ENCODE measurements at places on chromosomes 4 and X. TPM values are rescaled to one million over a fixed set of nuclear protein-coding genes. Genes with fewer than 3 reads are reported as not detected.

DNA sequence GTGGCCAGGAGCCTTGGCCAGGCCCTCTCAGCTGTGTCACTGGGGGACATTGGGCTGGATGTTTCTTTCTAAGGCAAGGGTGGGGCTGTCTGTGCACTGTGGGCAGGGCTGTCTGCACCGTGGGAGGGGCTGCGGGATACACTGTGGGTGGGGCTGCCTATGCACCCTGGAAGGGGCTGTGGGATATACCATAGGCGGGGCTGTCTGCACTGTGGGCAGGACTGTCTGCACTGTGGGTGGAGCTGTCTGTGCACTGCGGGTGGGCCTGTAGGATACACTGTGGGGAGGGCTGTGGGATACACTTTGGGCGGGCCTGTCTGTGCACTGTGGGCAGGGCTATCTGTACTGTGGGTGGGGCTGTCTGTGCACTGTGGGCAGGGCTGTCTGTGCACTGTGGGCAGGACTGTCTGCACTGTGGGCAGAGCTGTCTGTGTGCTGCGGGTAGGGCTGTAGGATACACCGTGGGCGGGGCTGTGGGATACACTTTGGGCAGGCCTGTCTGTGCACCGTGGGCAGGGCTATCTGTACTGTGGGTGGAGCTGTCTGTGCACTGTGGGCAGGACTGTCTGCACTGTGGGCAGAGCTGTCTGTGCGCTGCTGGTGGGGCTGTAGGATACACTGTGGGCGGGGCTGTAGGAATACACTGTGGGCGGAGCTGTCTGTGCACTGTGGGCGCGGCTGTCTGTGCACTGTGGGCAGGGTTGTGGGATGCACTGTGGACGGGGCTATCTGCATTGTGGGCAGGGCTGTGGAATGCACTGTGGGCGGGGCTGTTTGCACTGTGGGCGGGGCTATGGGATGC lies 31.1 kb downstream of the ACOX3 start:
- no peak for DNase-seq

DNA sequence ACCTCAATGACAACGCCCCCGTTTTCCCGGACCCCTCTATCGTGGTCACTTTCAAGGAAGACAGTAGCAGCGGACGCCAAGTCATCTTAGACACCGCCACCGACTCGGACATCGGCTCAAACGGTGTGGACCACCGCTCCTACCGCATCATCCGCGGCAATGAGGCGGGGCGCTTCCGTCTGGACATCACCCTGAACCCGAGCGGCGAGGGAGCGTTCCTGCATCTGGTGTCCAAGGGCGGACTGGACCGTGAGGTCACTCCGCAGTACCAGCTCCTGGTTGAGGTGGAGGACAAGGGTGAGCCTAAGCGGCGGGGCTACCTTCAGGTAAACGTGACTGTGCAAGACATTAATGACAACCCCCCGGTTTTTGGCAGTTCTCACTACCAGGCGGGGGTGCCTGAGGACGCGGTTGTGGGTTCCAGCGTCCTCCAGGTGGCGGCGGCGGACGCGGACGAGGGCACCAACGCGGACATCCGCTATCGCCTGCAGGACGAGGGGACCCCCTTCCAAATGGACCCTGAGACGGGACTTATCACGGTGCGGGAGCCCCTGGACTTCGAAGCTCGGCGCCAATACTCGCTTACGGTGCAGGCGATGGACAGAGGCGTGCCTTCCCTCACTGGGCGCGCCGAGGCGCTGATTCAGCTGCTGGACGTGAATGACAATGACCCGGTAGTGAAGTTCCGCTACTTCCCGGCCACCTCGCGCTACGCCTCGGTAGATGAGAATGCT lies 2.2 kb downstream of the FAT4 start:
- DNase-seq, result peak; percentile 26

DNA sequence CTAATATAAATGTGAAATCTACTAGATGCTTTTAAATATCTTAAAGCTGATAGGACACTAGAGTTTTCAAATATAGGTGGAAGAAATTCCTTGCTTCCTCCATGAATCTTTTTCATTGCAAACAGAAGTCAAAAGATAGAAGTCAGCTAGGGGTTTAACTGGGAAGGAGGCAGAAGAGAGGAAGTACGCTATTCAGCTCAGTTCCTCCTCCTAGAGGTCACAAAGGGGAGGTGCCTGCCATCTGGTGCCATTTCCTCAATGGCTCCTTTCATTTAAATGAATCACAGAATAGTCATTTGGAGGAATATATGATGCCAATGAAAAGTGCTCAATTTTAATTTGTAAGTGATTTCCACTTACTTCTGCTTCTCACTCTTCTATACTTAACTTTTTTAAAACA lies 8.5 kb downstream of the COL25A1 start:
- no peak for DNase-seq

- no peak for DNase-seq
Observed at GRCh38 chr4:67608027-67608426, 49.5 kb downstream of the STAP1 start.

Gene TBC1D8B
- polyA plus RNA-seq, result 6.8 TPM

DNA sequence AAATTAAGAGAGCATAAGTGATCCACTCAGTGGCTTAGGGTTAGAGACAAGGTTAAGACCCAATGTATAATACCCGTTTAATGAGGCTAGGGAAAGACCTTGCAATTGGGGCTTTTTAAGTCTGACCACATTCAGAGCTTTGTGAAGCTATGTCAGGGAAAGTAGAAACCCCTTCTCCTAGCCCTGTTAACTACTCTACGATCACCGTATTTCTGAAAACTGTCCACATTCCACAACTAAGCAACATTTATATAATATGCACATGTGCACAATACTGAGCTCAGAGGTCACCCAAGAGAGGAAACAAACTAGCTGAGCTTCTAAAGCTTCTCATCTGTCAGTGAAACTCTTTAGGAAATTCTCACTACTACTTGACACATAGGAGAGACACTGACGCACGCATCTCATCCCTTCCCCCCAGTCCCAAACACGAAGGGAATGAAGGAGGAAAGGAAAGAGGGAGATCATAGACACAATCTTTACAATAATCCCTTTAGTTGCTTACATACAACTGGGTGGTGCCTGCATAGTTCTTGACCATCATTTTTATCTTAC lies 56.2 kb downstream of the METTL14 start:
- no peak for DNase-seq

GRCh38 chr4:116953947-116954346 lies 131.4 kb downstream of the TRAM1L1 start:
- no peak for DNase-seq

DNA sequence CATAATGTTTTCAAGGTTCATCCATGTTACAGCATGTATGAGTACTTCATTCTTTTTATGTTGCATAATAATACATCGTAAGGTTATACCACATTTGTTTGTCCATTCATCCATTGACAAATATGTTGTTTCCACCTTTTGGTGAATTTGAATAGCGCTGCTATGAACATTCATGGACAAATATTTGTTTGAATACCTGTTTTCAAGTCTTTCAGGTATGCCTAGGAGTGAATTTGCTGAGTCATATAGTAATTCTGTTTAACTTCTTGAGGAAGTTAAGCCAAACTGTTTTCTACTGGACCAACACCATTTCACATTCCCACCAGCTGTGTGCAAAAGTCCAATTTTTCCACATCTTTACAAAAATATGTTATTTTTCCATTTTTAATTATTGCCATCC lies 31.5 kb downstream of the IRS4 start:
- no peak for DNase-seq

Gene IL3RA
- polyA plus RNA-seq, result 11.7 TPM

- DNase-seq, result no peak
Observed at GRCh38 chrX:114959729-114960128, 57.7 kb downstream of the IL13RA2 start.

DNA sequence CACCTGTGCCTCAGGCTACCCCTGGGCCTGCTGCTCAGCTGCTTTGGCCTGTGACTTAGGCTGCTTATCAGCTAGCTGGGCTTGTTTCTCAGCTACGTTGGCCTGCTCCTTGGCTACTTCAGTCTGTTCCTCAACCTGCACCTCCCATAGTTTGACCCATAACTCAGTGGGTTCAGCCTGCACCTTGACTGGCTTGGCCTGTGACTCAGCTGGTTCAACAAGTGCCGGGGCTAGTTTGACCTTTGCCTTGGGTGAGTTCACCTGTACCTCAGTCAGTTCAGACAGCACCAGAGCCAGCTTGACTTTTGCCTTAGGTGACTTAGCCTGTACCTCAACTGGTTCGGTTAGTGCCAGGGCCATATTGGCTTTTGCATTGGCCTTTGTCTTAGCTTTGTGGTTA lies 171.2 kb downstream of the MSN start:
- DNase-seq, result no peak

- no peak for DNase-seq
Observed at GRCh38 chr4:188619456-188620149, 480.4 kb downstream of the TRIML1 start.

DNA sequence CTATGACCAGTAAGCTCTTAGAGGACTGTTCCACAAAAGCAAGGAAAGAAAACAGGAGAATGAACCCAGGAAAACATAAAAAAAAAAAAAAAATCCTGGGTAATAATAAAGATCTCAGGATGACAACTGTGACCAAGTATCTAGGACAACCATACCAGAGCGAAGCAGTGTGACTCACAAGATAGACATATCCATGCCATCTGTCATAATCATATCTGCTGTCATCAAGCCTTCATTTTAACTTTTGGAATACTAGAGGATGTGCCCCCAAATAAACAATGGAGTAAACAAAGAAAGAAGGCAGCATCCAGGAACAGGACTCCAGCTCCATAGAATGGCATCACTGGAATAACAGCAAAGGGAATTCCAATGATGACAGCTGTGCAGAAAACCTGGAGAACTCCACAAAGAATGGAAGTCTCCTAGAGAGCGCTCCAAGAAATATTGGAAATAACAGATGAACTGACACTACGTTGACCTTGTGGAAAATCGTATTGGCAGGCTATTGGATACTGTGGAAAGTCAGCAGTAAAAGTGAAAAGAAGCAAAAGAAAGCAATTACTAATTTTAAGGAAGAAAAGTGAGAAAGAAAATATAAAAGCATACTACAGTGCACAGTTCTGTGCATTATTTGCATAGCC lies 35.3 kb downstream of the HPGDS start:
- no peak for DNase-seq

Gene CT45A3
- not detected for polyA plus RNA-seq

DNA sequence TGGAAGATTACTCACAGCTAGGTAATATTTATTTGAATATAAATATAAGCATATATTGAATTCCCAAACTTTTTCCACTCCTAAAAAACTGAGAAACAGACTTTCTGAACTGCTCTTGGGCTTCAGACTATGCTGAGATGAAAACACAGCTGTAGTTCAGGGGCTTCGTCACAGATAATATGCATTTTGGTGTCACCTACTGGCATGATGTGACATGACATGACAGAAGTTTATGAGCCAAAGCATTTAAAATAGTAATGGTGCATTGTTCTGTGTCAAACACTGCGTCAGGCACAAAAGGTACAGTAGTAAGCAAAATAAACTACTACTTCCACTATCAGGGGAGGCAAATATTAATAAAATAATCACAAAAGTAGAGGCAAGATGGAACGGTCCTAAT lies 171.3 kb downstream of the BTC start:
- no peak for DNase-seq

DNA sequence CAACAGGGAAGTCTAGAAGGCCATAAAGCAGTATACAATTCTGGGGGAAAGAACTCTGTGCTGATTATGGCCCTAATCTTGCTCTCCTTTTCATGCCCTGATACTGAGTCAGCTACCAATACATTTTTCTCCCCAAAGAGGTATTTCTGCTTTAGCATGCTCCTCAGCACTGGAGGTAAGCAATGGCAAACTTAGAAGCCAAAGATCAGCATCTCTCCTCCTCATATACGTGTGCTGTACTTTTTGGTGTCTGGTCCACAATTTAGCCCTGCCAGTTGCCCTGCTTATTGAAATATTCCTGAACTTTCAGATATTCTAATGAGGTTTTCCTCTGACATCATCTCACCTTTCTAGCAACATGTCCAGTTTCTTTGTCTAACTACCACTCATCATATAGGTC lies 226.2 kb downstream of the FSTL5 start:
- no peak for DNase-seq

Gene FAT1
- 219 TPM for polyA plus RNA-seq

- no peak for DNase-seq
Observed at GRCh38 chr4:81519427-81519773, 47.7 kb upstream of the RASGEF1B start.

GRCh38 chr4:102217775-102218355 lies 127.4 kb downstream of the SLC39A8 start:
- DNase-seq, result no peak

DNA sequence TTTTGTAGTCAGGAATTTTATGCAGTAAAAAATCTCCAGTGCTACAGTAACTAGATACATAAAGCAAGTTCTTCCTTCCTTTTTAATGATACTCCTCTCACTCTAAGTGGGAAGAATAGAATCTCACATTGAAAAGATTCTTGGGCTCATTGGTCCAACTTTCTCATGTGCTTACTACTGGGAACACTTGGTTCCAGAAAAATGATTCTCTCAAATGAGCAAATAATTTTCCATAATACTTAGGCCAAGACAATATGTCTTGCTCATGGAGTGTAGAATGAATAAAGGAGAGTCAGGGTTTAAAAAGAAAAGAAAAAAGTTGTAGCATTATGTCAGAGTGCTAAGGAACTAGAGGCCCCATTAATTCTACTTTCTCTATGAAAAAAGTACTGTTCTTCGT lies 197.8 kb downstream of the RASL11B start:
- no peak for DNase-seq

DNA sequence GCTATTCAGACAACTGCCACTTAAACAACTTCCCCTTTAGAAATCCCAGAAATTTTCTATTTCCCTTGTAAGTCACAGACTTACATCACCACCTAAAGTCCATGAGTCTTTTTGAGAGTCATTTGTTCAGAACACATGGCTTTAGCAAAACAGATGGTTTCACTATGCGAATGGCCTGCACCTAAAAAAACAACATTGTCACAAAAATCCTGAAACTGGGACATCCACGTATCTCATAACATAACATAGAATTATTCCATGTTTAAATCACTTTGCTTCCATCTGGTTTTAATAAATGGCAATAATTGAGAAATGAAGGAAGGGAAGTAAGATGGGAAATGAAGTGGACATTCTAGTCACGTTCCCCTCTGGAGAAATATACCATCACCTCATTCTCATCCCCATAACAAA lies 155.3 kb upstream of the EDNRA start:
- DNase-seq, result no peak

DNA sequence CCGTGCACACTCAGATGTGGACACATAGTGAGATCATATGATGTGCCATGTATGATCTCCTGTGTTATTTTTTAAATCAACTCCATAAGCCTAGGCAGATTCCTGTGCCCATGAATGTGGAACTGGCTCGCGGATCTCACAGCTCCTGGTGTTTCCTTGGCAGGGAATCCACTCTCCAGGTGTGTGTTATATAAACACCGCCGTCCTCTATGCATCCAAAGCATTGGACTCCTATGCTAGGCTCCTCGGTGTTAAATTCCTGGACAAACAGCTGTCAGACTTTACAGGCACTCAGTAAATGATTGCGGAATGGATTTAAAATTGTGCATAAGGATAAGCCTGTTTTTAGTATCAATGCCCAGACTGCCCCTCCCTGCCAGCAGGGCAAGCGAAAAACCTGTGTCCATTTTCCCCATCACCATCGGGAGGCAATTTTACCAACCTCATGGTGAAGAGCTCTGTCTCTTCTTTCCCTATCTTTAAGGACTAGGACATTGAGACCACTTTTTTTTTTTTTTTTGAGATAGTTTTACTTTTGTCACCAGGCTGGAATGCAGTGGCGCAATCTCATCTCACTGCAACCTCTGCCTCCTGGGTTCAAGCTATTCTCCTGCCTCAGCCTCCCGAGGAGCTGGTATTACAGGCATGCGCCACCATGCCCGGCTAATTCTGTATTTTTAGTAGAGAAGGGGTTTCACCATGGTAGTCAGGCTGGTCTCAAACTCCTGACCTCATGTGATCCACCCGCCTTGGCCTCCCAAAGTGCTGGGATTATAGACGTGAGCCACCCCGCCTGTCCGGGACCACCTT lies 23.6 kb upstream of the GPR78 start:
- DNase-seq, result no peak

All from renal cortex interstitium (tissue), 15 donors.